ENCODE measurements at places on chromosomes 16 and 17. TPM values are rescaled to one million over a fixed set of nuclear protein-coding genes. Genes with fewer than 3 reads are reported as not detected.

Gene ARHGDIA
- 151 TPM for total RNA-seq

Gene DERL2
- 38.3 TPM for total RNA-seq

Gene ZNF629
- total RNA-seq = 22.9 TPM

Gene FSCN2
- 0.63 TPM for total RNA-seq

Gene GPRC5C
- 27.3 TPM for total RNA-seq

Gene NHERF2
- 131 TPM for total RNA-seq

Gene ADAP2
- 14.4 TPM for total RNA-seq

Gene ATXN7L3
- total RNA-seq = 37.5 TPM

Gene AARS1
- 67.4 TPM for total RNA-seq

Gene ACSF2
- 61.1 TPM for total RNA-seq

Gene NHLRC4
- 0.56 TPM for total RNA-seq

Gene HOXB6
- total RNA-seq = 0.74 TPM

Gene CD79B
- total RNA-seq = 2.4 TPM

Gene GLOD4
- total RNA-seq = 32.6 TPM

Gene WNT3
- total RNA-seq = 1.0 TPM

Gene KRT13
- total RNA-seq = not detected

Gene USP43
- 0.06 TPM for total RNA-seq

Gene ADPRM
- total RNA-seq = 5.1 TPM

Gene KRTAP4-4
- total RNA-seq = not detected

All from right cardiac atrium (tissue), 5 donors.